NCI-H1694 treated with DMSO at 0.1 percent for 48 hours (cell line): ENCODE measurements at places on chromosomes 4 and X.

DNA sequence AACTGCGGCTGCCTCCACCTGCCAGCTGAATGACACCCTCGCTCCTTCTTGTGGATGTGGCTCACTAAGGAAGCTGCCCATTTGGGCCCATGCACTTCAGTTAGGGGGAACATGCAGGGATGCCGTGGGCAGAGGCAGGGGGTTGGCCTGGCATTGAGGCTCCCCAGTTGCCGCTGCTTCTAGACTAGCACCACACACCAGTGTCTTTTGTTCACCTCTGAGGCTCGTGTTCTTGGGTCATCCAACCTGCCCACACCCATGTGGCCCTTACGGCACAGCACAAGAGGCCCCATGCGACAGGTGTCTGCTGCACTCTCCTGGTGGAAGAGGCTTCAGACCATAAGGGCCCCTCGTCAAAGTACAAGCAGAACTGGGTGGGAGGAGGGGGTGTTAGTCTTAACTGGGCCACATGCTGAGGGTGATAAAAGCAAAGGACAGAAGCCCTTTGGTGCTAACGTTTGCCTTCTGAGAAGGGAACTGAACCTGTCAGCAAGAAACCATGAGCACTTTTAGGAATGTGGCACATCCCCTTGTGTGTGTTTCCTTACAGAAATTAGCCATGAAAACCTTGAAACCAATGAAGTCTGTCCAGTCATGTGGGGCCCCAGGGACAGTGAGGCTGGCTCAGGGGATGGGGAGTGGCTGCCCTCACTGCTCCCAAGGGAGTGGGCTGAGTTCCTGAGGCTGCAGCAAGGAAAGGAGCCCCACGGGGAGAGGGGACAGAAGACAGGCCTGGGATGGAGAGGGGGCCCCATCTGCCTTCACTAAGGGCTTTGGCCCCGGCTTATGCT lies 39.2 kb downstream of the MAP7D3 start:
- no peak for DNase-seq

DNA sequence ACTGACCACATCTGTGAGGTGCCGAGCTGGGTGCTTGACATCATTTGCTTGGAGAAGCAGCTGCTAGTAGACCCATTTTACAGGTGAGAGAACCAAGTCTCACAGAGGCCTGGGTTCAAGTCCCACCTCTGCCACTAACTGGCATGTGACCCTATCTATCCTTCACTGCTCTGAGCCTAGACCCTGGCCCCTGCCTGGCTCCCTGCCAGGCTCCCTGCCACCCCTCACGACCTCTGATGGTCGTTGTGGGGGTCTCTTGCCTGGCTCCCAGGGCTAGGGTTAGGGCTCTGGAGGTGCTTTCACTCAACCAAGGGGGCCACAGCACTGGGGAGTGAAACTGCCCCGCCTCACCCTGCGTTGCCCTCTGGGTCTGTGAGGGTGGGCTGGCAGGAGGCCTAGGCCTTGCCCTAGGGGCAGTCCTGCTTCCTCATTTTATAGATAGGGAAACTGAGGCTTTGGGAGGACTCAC lies 7.2 kb upstream of the ADD1 start:
- DNase-seq = no peak

- DNase-seq = no peak
Observed at GRCh38 chrX:8679550-8679949, 52.4 kb downstream of the ANOS1 start.

DNA sequence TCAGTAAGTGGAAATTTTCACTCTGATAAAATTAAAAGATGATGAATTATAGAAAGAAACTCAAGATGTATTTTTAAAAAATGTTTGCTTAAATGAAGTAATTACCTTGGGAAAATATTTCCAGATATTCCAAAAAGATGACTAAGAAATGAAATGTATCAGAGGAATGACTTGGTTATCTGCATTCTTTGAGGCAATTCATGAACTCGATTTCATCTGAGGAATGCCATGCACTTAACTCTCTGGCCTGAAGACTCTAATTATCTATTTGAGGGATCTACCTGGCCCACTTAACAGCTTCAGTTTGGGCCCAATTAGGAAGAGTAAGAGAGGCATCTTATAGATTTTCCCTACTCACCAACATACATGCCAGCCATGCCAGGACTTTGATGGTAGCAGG lies 182.3 kb downstream of the INPP4B start:
- DNase-seq = no peak

DNA sequence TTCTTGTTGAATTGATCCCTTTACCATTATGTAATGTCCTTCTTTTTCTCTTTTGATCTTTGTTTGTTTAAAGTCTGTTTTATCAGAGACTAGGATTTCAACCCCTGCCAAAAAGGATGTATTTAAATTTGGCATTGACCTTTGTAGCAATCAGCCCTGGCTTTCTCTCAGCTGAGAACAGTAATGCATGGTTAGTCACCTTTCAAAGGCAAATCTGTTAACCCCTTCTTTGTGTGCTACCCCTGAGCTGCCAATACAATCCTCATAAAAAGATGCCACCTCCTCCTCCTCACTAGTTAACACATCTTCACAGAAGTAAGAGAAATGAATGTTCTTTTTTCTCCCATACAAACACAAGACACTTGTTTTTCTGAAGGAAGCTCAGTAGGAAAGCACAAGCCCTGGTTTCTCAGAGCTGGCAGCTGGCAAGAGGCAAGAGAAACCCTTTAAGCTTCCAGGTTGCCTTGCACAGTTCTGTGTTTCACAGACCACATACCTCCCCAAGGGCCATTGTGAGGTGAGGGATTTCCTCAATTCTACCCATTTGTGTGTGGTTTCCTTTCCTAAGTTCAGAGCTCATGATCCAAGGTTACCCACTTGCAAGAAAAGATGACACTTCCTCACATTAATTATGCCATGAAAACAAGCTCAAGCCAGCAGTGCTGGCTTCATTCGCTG lies 122.6 kb downstream of the RCHY1 start:
- DNase-seq = no peak

- DNase-seq = no peak
Observed at GRCh38 chrX:129842510-129843208, 1.0 kb downstream of the ZDHHC9 start.

DNA sequence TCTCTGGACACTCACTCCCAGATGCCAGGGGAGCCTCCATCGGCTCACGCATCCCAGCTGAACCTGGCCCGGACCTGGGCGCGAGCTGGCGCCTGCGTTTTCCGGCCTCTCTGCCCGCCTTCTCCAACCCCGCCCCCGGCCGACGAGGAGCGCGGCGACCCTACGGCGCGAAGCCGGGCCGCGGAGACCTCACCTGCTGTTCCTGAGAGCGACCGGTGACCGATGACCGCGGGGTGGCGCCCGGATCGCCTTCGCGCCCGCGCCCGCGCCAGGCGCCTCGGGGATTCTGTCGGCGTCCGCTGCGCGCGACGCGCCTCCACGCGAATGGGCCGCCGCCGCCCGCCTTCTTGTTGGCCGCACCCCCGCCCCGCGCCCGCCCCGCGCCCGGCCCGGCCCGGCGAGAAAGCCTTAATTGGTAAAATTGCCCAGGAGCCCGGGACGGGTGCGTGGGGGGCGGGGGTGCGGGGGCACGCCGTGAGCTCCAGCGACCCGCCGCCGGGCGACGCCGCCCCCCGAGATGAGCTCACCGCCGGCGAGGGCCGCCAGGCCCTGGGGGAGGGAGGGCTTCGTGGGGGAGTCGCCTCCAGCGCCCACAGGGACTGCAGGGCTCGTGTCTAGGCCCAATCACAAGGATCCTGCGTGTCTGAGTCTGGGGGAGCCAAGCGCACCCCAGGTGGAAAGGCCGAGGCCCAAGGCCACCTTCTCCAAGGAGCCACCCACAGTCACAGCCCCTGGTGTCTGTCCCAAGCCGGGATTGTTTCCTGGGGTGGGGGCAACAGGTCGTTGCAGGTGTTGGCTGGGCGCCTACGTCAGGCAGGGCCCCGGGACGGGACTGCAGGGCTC lies at the start of gene FLNA:
Gene FLNA (minus strand): TSS at position 322 of the 843 bp plus-strand sequence. CDS start 3,389 bp downstream, outside the sequence.
- no peak for DNase-seq

DNA sequence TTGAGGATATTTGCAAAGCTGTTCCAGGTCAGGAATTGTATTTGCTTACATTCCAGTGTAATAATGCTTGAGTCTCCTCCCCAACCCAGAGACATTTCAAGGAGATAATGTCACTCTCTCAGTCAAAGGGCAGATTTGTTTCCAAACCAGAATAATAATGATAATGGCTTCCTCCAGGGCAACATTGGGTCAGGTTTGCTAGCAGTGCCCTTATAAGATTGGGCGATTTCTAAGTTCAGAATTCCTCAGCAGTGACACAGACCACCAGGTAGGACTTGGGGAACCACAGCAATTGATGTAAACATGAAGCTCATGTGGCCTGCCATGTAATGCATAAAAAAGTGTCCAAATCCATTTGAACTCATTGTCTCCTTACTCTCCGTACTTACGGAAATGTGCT lies 125.2 kb downstream of the BMP15 start:
- no peak for DNase-seq

DNA sequence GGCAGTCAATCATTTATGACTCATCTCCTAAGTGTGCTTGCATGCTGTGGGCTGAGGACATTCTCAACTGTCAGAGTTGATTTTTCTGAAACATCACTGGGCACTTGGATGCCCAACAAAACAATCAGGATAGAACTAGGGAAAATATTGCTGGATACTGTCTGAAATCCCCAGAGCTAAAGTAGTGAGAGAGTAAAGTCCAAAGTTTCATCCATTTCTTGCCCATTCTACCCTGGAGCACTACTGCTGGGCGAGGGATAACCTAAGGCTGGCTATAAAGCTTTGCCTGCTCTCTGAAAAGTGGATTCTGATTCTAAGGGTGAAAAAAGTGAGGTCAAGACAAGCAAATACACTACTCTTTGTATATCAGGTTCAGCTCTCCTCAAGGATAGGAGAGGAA lies 279.6 kb upstream of the EDA2R start:
- DNase-seq = no peak

DNA sequence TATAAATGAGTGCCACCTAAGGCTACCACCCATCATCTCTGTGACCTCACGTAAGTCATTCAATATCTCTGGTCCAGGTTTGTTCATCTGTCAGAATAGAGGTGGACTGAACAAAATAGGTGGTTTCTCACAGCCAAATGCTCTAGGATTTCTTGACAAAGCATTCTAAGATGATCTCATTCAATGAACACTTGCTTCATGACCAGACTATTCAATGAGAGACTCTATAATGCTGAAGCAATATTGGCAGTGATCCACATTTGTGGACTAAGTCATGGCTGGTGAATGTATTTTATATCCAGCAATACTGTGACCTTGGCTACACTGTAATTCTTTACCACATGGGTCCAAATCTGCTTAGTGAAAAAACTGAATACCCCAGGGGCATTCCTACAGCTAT lies 37.9 kb downstream of the LDB2 start:
- no peak for DNase-seq

DNA sequence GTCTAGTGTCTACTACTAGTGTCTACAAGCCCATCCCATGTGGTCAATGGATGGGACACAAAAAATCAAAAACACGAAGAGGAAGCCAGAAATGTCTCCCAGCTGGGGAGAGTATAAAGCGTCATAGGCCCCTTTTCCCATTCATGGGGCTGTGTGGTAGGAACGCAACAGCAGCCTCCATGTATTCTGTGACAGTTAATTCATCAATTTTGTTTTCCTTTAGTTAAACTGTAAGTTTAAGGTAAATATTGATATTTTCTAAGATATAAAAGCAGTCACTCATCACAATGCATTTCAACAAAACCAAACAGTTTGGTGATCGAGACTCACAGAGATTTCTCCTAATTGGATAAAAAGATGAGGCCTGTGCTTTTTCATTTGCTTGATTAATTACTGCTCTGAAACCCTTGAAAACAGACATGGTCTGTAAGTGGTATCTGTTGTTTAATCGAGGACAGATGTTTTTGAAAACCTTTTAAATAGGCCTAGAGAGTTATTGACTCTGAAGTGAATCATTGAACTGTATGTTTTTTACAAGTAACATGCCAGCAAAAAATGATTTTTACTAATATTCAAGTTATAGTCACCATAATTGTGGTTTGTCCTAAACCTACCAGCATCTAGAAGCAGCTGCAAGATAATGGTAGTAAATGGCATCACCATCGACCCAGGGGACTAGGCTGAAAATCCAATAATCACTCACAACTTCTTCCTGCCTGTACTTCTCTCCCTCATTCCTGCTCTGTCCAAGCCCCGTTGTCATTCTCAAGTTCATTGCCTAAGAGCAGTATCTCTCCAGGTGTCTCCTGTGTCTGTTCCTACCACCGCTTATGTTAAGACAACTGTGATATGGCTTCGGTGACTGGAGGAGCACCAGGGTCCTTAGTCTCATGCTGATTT lies 87.7 kb upstream of the SHISA3 start:
- no peak for DNase-seq

DNA sequence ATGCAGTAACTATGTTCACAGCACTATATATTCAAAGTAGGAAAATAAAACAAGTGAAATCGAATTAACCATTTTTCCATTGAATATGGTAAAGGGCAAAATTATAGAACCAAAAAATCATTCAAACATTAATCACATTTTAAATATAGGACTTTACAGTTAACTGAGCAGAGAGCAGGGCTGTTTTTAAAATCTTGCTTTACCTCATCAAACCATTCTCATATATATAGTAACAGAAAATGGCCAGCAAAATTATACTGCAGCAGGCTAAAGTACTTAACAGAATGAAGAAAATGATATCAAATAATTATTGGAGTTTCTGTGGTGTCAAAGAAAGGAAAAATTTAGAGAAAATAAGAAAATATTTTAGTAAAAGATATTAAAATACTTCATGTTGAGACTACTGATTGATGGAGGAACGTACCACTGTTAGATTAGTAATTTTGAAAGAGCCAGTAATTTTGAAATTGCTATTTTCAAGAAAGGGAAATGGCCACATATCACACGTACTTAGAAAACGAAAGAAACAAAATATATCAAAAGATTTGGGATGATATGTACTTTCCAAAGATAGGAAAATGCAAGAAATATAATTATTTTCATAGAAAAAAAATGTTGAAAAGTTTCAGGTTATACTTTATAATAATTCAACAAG lies 813.7 kb downstream of the DMD start:
- no peak for DNase-seq

DNA sequence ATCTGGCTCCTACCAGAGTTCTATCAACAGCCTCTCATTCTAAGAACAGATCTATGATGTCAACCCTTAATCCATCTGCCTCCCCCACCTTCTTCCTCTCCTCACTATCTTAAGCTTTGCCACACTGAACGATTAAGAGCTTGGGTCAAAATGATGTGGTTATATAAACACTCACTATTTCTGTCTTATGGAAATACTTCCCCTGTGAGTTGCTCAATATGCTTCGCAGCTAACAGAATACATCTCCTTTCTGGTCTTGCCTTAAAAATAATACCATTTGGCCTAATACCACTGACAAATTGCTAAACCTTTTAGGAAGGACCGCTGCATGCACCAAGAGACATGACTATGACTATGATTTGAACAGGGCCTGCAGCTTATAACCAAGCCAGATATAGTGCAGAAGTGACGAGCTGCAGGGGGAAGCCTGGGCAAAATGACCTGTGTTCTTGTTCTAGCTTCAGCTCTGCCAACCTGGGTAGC lies 130.9 kb downstream of the RNF150 start:
- DNase-seq = no peak

GRCh38 chrX:1361275-1361674 lies 24.7 kb downstream of the IL3RA start:
- DNase-seq = no peak

DNA sequence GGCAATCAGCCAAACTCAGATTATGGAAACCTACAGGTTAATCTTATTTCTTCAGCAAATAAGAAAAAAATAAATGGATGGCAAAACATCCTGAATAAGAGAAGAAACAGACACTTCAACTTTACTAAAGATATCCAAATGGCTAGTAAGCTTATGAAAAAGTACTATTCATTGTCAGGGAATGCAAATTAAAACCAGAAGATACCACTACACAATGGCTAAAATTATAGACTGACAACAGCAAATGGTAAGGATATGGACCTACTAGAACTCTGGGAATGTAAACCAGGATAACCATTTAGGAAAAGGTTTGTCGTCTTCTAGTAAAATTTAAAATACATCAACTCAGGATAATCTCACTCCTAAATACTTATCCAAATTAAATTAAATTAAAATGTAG lies 24.3 kb downstream of the GRSF1 start:
- no peak for DNase-seq
